ENCODE measurements at places on chromosomes 3 and 15.

GRCh38 chr3:33417066-33417673, 23.0 kb downstream of the UBP1 start:
- no peak for DNase-seq

- no peak for DNase-seq
Observed at GRCh38 chr15:79844221-79844620, 52.6 kb downstream of the MTHFS start.

- no peak for DNase-seq
Observed at GRCh38 chr3:172456404-172456803, 8.1 kb upstream of the GHSR start.

DNA sequence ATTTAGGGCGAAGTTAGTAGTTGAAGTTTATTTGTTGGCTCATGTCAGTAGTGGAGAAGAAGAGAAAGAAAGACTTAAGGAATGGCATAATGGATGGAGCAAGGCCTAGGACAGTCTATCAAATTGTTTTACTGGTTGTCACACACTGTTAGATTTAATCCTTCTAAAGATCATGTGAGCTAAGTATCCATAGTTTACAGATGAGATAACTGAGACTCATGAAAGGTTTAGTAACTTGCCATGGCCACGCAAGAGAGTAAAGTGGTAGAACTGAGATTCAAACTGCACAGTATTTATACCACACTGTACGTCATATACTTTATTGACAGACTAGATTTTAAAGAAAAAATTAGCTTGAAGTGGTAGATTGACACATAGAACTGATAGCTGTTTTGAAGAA, 11.4 kb downstream of the SPRED1 start:
- DNase-seq = no peak

DNA sequence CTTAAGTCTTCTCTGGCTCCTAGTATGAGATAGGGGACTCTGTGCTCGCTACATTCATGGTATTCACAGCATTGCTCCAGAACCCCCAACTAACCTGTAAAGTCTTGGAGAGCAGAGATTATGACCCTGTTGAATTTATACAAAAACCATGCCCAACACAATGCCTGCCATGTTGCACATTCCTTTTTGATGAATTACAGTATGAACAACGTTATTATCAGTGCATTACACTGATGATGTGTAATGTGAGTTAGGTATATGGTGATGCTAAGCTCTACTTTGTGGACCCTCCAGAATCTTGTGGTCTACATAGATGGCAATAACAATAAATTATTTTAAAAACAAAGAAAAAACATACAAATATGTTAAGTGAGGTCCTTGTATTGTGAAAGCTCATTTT, 64.3 kb downstream of the EOMES start:
- DNase-seq = no peak

- DNase-seq = no peak
Observed at GRCh38 chr3:186896875-186897274, 33.5 kb upstream of the ST6GAL1 start.

DNA sequence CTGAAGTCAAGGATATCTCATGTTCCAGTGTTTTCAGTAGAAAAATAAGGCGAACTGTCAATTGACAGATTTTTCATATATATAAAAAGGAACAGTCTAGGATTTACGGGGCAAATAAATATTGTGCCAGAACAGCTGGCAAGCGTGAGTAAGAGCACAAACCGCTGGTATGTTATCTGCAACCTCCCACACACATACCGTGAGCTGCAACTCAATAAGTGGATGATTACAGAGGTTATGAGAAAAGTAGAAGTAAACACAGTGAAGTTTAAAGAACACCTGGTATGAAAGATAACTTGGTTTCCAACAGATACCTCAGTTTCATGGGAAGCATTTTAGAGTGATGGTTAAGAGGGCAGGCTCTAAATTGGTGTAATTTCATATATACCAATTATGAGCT, 733.4 kb downstream of the TUSC7 start:
- DNase-seq = no peak

DNA sequence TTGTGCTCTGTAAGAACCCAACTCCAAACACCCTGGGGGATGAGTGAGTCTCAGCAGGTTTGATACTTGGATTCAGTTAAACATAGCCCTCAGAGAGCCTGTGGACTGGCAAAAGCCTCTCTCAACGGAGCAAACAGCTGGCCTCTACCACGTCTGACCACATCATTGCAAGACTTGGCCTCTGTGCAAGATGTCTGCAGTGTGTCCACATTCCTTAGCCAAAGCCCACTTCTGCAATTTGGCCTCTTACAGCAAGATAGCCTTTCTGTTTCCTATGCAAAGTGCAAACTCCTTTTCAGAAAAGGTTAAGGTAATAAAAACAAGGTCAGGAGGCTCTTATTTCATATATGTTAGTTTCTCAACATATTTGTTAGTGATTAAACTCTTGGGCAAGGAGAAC, 27.9 kb downstream of the FBN1 start:
- no peak for DNase-seq

- no peak for DNase-seq
Observed at GRCh38 chr3:192215-192929, 4.2 kb upstream of the CHL1 start.

All from activated T-cell treated with anti-CD3 and anti-CD28 coated beads, Interleukin-2, amount 50 U/mL, for 4 hours (primary cell).